Fibroblast of the aortic adventitia (primary cell): ENCODE measurements at places on chromosomes 11 and 22.
A peak's percentile ranks its signal among the peaks of the same experiment; 100 is the strongest.

DNA sequence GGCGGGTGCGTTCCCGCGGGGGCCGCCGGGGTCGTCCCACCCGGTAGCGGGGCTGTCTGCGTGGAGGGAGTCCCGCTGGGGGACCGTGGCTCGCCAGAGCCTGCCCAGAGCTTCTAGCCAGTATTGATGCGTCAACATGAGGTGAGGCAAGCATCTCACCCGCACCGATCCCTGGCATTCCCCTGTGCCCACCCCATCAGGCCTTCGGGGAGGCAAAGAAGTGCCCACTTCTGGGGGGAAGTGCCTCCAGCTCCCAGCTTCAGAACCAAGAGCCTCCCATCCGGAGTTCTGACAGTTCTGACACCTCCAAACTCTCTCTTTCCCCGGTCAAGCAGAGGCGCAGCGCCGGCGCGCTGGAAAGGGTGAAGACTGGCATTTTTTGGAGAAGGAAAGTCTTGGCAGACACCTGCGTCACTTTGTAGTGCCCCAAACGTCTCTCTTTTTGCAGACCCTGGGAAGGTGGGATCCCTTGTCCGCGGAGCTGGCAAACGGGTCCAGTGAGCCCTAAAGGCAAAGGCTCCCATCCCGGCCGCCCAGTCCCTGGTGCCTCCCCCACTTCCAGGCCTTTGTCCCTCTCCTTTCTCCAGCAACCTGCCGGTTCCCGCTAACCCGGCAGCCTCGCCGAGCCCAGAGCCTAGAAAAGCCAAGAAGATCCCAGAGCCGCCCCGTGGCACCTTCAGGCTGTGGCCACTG lies 3.2 kb upstream of the PAX6 start:
- DNase-seq: no peak

DNA sequence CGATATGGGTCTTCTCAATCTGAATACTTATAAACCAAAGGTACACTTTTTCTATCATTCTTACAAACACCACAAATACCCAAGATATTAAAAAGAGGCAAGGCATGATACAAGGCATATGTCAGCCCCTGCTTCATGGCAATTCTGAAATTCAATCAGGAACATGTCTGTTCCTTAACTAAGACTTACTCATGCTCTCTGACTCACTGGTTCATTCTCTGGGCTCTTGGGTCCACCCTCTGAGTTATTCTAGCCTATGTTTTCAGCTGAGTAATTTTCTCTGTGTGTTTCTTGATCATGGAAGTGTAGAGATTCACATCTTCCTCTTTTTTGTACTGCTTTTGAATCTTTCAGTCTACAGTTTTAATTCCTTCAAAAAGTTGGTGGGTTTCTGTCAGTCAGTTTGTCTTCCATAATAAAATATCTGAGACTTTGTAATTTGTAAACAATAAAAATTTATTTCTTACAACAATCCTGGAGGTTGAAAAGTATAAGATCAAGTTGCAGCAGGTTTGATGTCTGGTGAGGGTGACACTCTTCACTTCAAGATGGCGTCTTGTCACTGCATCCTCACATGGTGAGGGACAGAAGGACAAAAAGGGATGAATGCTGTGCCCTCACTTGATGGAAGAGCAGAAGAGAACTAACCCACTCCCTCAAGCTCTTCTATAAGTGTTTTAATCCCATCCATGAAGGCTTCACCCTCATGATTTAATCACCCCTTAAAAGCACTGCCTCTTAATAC lies 211.7 kb downstream of the FAM76B start:
- DNase-seq: peak; percentile 84

- no peak for DNase-seq
Measured at GRCh38 chr11:46380340-46381047, 975 bp upstream of the MDK start.

DNA sequence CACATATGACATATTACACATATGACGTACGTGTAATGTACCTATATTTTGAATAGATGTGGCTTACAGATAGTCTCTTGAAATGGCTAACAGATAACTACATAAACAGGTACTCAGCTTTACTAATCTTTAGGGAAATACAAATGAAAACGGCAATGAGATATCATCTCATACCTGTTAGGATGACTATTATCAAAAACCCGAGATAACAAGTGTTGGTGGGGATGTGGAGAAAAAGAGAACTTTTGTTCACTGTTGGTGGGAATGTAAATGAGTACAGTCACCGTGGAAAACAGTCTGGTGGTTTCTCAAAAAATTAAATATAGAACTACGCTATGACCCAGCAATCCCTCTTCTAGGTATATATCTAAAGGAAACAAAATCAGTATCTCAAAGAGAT lies 247.6 kb downstream of the ETS1 start:
- DNase-seq: no peak

DNA sequence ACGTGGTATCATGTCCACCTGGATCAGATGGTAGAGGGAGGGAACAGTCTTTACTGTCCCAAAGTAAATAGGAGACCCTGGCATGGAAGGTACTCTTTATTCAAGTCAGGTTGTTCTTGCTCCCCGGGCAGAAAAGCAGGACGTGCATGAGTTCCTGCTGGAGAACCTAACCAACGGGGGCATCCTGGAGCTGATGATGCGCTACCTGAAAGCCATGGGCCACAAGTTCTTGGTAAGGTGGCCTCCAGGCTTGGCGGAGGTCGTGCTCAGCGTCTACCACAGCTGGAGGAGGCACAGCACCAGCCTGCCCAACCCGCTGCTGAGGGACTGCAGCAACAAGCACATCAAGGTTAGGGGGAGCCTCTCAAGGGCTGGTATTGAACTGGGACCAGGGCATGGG lies 48.7 kb downstream of the CABIN1 start:
- DNase-seq: no peak

GRCh38 chr22:36930041-36930935 lies 16.9 kb downstream of the CSF2RB start:
- DNase-seq: no peak

DNA sequence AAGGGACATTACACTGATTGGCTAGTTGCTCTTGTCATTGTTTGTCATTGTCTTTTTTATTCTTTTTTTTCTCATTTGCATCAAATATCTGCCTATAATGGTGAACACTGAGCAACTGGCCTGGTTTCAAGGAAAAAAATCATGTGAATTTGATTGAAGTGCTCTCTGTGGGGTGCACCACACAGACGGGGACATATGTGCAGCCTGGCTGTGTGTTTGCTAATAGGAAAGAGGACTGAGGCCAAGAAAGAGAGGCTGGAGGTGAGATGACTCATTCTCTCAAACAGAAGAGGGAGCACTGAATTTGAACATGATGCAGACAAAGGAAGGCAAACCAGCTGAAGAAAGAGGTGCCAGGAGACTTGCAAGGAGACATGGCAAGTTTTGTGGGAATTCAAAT lies 684.9 kb upstream of the CCDC90B start:
- peak; percentile 2 for DNase-seq

GRCh38 chr11:70538641-70539359 lies 140.5 kb downstream of the CTTN start:
- DNase-seq: no peak

DNA sequence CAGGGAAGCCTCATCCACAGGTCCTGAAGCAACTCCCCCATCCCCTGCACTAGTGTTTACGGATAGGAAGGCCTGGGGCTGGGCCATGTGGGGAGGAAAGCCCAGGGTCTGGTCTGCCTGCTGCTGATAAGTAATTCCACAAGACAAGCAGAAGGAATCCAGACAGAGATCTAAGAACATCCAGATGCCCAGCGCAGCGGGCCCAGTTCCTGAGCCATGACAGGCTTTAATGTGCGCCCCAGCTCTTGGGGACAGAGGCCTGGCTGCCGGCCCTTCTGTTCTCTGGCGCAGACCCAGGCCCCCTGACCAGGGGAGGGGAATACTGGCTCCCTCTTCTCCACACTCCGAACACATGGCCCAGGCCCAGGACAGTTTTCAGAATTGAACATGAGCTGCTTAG lies 28.8 kb upstream of the ETS1 start:
- DNase-seq: no peak

- peak; percentile 47 for DNase-seq
Measured at GRCh38 chr22:50342651-50343540, at the start of gene PPP6R2. Gene PPP6R2, plus strand, starts transcription at chr22:50343327. Its CDS starts 50,582 bp downstream, at chr22:50393909.

GRCh38 chr11:77332259-77332658 lies 30.8 kb upstream of the GDPD4 start:
- no peak for DNase-seq
